ENCODE measurements at places on chromosomes 3 and 15.

DNA sequence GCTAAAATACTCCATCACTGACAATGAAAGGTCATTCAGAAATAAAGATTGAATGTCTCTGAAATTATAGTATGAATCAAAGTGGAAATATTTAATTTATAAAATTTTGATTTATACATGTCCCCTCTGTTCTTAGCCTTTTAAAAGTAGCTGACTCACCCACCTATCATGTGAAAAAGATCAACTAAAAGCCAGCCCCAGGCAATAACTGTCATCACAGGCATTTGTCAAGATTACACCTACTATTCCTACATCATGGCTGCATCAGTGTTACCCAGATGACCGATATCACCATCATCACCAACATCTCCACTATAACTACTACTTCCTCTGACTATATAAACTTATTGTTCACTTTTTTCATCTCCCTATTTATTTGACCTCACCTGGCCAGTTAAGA, 14.3 kb upstream of the PIK3R4 start:
- DNase-seq = no peak

DNA sequence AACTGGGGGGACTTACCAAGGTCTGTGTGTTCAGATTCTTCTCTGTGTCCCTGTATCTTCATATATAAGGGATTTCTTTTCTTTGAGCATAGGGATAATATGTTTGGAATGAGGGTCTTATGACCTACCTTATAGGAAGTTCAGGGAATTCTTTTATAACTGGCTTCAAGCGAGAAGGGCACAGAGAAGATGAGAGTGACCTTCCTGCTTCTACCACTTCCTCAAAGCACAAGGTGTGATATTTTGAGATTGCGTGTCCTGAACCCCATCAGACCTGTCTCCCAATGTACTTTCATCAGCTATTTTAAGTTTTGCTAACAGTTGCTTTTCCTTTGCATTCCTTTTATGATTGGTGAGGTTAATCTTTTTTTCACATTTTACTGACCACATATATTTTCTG, 3.1 kb upstream of the PSMD6 start:
- DNase-seq = no peak

DNA sequence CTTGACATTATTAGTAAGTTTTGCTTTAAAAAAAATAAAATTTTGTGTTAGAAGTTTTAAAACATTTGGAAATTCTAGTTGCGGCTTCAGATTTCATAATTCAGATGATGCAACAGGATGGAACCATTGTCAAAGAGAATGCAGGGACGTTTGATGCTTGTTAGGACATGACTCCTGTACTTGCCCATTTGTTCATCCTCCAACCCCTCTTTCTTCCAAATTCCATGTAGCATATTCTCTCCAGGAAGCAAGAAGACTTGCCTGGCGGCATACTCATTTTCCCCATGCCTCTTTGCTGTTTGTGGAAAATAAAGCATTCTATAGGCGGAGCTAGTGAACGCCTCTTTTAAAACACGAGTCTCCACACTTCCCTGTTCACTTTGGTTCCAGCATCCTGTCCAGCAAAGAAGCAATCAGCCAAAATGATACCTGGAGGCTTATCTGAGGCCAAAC, at the start of gene CSTA:
CSTA (plus strand) TSS at position 378 of the 453 bp plus-strand sequence; CDS start at position 423, 45 bp downstream.
- no peak for DNase-seq

- DNase-seq = no peak
These were observed 560 bp upstream of the TTLL13 start for GRCh38 chr15:90248789-90249202.

GRCh38 chr3:101846709-101847108, 2.6 kb upstream of the NFKBIZ start:
- DNase-seq = no peak

GRCh38 chr15:91924837-91925495, 71.5 kb downstream of the SLCO3A1 start:
- no peak for DNase-seq

- DNase-seq = no peak
These were observed 92.4 kb downstream of the ABI3BP start for GRCh38 chr3:100900671-100901335.

- DNase-seq = no peak
These were observed 256.3 kb downstream of the TIGIT start for GRCh38 chr3:114550165-114550564.

- no peak for DNase-seq
These were observed 27.2 kb downstream of the IQSEC1 start for GRCh38 chr3:13045904-13046568.

GRCh38 chr3:123759871-123760270, 124.3 kb downstream of the MYLK start:
- no peak for DNase-seq

DNA sequence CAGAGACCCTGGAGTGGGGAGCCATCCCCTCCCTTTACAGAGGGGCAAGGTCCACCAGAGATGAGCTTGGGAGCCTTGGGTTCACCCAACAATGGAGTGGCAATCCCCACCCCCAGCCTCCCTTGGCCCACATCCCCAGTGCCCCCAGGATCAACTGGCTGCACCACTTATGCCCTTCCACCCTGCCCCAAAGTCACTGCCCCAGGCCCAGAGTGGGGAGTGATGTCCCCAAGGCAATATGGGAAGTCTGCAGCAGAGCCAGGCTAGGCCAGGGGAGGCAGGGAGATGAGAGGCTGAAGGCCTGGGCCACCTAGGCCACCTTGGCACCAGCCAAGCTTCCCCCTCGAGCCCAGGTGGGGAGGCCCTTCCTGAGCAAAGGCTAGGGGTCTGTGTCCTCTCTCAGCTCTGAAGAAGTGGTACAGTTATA, 145.5 kb downstream of the SMAD6 start:
- DNase-seq = no peak

DNA sequence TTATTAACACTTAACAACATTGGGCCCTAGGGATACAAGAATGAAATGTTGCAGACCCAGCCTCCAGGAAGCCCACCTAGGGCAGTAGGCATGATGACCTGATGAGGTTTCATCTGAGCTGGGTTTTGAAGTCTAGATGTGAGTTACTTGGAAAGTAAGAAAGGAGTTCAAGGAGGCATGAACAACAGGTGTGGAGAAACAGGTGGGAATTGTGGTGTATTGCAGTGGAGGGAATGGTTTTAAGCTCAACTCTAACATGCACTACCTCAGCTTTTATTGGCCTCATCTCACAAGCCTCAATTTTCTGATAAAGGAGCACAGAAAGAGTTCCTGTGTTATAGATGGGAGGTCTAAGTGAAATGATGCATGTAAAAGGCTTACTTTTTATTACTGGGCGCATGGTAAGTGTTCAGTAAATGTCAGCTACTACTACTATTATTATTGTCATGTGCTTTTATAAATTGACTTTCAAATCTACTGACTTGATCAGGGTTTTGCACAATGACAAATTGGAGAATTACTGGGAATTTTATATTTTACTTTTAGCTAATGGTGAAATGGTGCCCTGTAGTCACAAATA, 19.3 kb downstream of the SCAANT1 start:
- no peak for DNase-seq

All from HepG2 (cell line).